ENCODE measurements at places on chromosomes 3 and 15.

GRCh38 chr3:99872923-99873254 is 55.2 kb downstream of the CMSS1 start:
- no peak for DNase-seq

GRCh38 chr3:31391150-31391549 is 141.6 kb upstream of the STT3B start:
- DNase-seq, result no peak

- DNase-seq, result no peak
These were observed 112.8 kb downstream of the NSUN3 start for GRCh38 chr3:94175677-94176076.

GRCh38 chr3:127224118-127224517 is 31.2 kb downstream of the PRR23E start:
- no peak for DNase-seq

- DNase-seq, result no peak
These were observed 38.2 kb downstream of the PPARG start for GRCh38 chr3:12327021-12327420.

DNA sequence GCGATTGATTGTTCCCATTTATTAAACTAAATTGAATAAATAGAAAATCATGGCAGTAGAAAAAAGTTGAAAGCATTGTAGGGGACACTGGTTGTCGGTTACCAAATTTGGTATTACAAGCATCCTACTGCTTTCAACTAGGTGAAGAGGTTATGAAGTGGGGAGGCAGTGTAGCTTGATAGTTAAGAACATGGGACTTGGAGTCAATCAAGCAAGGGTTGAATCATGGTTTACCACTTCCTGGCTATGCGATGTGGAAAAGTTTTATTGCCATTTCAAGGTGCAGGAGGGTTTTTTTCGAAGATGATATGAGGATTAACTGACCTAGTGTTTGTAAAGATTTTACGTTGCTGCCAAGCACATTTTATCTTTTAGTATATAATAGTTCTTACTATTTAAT is 318.2 kb upstream of the KCNH8 start:
- no peak for DNase-seq

GRCh38 chr15:37536967-37537605 is 397.4 kb upstream of the TMCO5A start:
- DNase-seq, result no peak

- no peak for DNase-seq
These were observed 466 bp downstream of the IQSEC1 start for GRCh38 chr3:13072600-13073325.

Data from fibroblast of the aortic adventitia (primary cell).